ENCODE measurements at places on chromosomes 4 and X.

- DNase-seq: no peak
Observed at GRCh38 chrX:49701323-49701722, 5.5 kb upstream of the PAGE1 start.

- DNase-seq: no peak
Observed at GRCh38 chr4:102104278-102104677, 241.0 kb downstream of the SLC39A8 start.

- no peak for DNase-seq
Observed at GRCh38 chr4:42048394-42048793, 58.1 kb downstream of the SLC30A9 start.

GRCh38 chr4:76659103-76659490 is 224.1 kb downstream of the SHROOM3 start:
- no peak for DNase-seq

- no peak for DNase-seq
Observed at GRCh38 chr4:27088491-27088890, 227.8 kb downstream of the STIM2 start.

- DNase-seq: no peak
Observed at GRCh38 chrX:926070-926469, 286.4 kb downstream of the CRLF2 start.

DNA sequence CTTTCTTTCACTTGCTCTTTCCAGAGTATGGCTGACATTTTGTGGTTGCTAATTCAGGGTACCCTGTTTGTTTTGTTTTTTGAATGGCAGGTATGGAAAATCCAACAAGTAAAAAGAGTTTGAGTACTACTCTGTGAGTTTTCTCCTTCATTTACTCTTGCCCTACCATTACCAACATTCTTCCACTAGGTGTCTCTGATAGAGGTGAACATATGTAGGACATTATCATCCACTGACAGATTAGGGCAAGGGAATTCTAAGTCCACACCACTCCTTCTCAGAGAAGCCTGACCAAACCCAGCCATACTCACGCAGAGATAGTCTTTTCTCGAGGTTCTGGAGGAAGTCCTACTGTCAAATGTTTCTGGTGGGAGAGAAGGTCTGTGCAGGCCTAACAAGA is 36.7 kb upstream of the HDAC8 start:
- DNase-seq: no peak

GRCh38 chr4:10354225-10354624 is 103.0 kb downstream of the ZNF518B start:
- no peak for DNase-seq

- DNase-seq: no peak
Observed at GRCh38 chr4:78544678-78545077, 6.9 kb upstream of the ANXA3 start.

DNA sequence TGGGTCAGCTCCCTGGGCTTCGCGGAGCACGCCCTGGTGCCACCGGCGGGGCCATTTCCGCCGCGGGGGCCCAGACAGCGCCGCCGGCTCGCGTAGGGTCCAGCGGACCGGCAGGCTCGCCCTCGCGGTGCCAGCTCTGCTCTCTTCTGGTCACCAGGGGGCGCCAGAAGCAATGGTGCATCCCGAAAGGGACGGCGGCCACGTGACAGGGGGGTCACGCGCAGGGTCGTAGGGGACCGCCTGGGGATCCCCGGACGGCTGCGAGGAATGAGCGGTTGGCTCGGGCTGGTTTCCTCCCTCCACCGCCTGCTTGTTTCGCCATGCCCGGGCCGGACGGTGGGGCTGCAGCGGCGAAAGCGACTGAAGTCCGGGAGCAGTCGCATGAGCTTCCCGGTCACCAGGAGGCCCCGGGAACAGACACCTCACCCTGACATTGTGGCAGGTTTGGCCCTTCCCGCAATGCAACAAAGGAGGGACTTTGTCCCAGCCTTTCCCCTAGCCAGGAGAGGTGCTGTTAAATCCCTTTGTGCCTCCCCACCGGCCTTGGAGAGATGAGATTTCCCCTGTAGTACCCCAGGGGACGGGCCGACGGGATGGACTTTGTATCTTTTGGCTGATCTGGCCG is 15.8 kb downstream of the ZCCHC12 start:
- peak; percentile 72 for DNase-seq

GRCh38 chr4:163085085-163085484 is 81.6 kb downstream of the NAF1 start:
- DNase-seq: no peak

GRCh38 chr4:3828546-3828945 is 62.4 kb downstream of the ADRA2C start:
- no peak for DNase-seq

GRCh38 chrX:134254511-134254910 is 17.5 kb downstream of the CCDC160 start:
- DNase-seq: no peak

GRCh38 chr4:38071801-38072431 is 111.7 kb downstream of the PTTG2 start:
- DNase-seq: no peak

DNA sequence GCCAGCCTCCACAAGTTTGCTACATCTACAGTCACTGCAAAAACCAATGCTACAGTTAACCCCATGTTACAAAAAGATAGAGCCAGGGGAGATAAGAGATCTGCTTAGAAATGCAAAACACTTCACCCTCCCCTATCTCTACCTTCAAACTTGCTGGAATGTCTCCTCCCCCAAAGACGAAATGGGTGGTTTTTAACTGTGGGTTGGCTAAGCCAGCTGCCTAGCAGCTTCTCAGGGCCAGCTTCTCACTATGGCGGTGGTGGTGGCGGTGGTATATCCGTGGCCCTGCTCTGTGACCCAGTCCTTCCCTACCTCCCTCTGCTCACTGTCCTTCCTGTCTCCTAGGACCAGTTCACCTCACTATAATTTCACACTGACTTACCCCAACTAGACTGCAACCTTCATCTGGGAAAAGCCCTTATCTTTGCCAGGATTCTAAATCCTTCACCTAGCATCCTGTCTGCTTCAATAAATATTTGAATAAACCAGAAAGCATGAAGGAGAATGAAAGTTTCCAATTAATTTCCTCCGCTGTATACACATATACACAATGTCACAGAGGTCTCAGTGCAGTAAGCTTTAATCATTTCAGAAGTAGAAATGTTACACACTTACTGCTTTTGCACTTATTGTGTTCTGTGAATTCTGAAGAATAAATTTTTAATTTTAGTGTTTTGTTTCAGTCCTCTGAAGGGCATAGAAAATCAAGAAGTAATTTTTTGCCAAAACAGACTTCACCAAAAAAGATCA is 46.3 kb downstream of the SH3KBP1 start:
- no peak for DNase-seq

Data from cerebellum (tissue), 4 donors.